GM23248 (cell line): ENCODE measurements at places on chromosomes 5 and 9.

GRCh38 chr9:81108821-81109220, 580.5 kb downstream of the TLE1 start:
- DNase-seq: no peak

DNA sequence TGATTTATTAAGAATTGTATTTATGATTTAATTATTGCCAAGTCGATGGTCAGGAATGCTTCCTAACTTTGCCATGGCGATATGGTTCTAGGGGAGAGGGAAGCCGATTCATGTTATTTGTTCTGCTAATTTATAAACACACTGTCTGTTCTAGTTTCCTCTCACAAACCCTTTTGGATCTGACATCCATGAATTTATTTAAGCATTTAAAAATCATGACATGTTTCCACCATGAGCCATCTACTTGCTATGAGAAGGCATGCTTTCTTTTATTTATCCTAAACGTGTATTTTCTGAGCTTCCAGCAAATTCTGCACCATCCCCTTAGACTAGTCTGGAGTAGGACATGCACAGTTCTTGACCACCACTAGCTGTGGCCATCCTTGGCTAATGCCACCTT, 136.6 kb upstream of the STC2 start:
- no peak for DNase-seq

DNA sequence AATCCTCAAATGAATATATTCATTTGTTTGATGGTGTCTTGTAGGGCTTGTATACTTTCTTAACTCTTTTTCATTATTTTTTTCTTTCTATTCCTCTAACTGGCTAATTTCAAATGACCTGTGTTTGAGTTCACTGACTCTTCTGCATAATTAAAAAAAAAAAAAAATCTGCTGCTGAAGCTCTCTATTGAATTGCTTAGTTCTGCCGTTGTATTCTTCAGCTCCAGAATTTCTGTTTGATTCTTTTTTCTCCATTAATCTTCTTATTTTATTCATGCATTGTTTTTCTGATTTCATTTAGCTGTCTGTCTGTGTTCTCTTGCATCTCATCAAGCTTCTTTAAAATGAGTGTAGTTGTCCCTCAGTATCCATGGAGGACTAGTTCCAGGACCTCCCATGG, 244.6 kb downstream of the ROR2 start:
- no peak for DNase-seq

DNA sequence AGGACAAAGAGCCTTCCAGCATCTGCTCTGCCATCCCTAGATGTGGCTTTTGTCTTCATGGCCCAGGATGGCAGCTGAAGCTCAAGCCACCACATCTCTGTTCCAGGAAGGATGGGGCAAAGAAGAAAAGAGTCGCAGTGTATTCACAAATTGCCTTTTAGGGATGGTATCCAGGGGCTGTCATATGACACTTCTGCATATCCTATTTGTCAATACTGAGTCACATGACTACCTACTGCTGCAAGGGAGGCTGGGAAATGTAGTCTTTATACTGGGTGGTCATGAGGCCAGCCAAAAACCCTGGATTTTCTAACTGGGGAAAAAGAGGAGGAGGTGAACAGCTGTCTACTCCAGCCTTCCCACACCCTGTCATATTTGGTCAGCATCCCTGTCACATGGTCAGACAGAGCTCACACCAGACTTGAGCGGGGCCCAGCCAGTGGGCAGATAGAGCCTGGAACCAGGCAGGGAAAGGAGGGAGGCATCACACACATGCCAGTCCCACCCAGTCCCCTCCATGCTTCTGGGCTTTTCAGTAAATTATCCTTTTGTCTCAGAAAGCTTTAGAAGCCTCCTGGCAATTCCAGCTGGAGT, 52.0 kb downstream of the OLFM1 start:
- peak; percentile 40 for DNase-seq

- DNase-seq: peak; percentile 45
These were observed 94.9 kb downstream of the DENND1A start for GRCh38 chr9:123834889-123835562.

DNA sequence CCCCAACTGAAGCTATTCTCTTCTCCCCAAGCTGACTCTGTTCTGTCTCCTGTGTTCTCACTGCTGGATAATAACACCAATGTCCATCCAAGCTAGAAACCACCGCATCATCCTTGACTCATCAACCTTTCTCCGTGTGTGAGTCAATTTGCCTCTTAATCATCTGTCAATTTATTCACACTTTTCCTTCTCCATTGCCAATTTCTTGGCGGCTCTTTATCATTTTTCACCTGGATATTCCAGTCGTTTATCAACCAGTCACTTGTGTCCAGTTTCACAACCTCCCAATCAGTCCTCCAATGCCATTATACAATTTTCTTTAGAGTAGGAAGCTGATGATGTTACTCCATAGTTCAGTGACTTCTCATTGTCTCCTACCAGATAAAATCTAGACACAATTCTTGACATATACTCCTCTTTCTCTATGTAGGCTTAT, 45.4 kb upstream of the LIFR start:
- peak; percentile 86 for DNase-seq

DNA sequence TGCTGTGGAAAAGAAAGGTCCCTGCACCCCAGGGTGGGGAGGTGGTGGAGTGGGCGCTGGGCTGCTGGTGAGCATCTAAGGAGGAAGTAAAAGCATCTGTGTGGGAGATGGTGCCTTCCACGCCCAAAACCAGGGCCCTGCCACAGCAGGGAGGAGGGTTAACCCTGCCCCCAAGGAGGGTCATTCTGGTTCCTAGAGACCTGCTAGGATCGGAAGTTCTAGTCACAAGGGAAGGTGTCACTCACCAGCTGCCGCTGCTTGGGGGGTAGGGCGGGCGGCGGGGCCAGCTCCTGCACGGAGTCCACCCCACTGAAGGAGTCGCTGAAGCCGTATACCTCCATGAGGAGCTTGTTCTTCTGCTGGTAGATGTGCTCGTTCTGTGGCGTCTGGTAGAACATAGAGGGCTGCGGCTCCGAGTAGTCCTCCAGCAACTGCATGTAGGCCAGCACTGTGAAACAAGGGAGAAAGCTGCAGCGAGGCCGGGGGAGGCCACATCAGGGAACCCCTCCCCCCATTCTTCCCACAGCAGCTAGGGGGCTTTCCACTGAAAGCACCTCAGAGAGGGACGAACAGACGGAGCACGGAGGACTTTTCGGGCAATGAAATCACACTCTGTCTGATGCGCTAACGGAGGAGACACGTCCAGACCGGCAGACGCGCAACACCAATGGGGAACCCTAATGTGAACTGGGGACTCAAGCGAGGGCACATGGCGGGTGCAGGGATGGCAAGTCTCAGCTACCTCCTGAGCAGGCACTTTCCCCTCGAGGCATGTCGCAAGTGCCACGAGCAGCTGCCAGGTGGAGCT, 76.4 kb downstream of the PRRT1B start:
- DNase-seq: no peak

DNA sequence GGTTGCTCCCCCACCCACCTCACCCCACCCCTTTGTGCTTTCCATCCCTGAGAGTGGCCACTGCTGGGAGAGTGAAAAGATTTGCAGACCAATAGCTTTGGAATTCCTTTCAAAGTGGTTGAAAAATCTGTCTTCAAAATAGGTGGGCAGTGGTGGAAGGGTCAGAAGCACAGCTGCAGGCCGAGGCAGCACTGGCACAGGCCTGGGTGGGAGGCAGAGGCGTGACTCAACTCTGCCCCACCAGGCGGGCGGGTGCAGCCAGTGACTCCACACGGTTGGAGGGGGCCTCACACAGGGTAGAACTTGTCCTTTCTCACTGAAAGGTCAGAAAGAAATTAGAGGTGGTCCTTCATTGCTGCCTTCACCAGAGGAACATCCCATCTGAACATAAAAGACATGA, 214.9 kb upstream of the TBCA start:
- no peak for DNase-seq

DNA sequence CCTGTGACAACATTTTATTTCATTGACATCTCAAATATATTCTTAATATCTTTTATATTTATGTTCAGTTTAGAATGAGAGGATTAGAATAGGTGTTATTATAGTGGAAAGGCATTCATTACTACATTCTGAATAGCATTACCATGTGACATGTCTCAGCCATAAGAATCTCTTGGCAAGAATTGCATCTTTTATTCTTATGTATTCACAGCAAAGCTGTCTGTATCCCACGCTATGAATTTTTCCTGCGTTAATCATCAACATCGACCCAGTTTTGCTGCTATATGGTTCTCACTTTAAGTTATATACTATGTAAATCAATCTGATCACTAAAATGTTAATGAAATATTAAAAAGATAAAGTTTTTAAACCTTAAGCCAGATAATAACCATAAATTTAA, 248.6 kb downstream of the TMEM232 start:
- peak; percentile 88 for DNase-seq

DNA sequence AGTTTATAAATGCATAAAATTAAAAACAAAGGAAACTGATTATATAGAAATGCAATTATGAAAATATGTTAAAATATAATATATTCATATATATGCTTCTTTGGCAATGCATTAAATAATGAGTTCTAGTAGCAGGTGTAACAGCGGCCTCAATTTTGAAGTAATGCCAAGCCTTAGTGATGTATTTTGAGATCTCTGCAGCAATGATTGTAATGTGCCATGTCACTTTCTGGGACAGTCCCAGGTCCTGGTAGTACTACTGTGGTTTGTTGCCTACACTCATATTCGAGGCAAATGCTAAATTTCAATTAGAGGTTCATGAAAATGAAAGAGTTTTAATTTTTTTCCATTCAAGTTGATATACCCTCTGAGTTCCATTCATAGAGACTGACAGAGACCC, 75.8 kb upstream of the ORM1 start:
- no peak for DNase-seq

DNA sequence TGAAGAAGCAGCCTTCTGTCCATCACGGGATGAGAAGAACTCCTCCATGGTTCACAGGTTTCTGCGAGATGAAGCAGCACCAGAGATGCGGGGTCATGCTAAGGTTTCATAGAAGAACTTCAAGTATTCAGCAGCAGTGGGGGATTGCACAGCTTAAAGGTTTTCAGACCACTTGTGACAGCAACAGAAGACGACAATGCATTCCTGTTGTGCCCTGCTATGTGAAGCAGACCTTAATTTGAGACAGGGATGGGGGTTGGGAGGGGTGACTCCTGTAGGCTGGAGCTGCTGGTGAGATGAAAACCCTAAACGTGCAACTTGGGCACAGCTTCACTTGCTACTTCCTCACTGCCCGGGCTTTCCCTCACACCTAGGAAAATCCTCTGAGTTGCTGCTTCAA, 256.0 kb downstream of the SLIT3 start:
- no peak for DNase-seq

GRCh38 chr9:9992936-9993335, 619.9 kb downstream of the PTPRD start:
- DNase-seq: no peak

- DNase-seq: no peak
These were observed 40.2 kb downstream of the SPEF2 start for GRCh38 chr5:35657877-35658276.

DNA sequence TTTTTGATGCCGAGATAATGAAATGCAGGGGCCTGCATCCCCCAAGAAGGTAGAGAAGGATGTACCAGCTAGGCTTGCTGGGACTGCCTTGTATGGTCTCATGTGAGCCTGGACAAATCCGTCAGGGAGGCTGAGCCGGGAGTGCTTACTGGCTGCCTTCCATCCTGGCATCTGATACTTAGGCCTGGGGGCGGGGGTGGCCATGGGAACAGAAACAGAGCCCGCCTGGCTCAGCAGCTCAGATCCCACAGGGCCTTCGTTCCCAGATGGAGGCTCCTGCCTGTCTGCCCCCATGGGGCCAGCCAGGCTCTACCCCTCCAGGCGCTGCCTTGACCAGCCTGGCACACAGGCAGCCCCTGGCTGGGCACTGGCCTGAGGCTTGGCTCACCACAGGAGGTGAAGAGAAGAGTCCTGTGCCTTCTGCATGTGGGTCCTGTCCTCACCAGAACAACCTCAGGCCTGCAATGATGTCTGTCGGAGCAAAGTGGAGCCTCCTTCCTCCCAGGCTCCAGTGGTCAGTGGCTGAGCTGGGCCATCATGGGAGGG, 10.5 kb upstream of the SPATA31E1 start:
- DNase-seq: peak; percentile 47

DNA sequence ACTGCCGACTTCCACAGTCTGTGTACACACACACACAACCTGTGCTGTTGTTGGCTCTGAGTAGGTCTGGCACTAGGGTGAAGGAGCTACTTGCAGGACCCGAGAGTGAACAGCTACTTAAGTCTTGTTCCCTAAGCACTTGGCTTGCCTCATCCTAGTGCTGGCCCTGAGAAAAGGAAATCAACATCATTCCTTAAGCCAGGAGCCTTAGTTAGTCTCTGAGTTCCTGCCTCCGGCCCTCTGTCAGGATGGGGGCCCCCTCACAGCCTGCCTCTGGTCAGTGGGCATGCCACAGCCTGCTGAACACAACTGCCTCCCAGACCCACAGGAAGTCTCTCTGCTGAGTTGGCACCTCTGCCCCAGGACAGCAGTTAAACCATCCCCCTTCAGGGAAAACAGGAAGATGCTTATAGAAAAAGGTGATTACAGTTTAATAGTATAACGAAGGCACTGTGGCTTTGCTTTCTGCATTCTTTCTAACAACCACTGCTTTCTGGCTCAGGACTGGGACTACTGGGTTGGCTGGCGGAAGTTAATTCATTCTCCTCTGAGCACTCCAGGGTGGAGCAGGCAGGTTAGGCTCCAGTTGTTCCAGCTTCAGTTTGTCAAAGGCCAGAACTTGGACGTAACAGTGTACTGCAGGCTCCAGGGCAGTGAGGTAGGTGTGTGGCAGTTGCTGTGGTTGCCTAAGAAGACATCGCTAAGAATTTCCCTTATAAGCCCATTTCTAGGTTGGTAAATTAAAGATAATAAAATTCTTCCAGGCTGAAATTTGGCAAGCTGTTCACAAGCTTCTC, 2.8 kb downstream of the MAMDC2 start:
- DNase-seq: no peak

GRCh38 chr5:108379722-108380530, 2.0 kb downstream of the FBXL17 start:
- peak; percentile 52 for DNase-seq

DNA sequence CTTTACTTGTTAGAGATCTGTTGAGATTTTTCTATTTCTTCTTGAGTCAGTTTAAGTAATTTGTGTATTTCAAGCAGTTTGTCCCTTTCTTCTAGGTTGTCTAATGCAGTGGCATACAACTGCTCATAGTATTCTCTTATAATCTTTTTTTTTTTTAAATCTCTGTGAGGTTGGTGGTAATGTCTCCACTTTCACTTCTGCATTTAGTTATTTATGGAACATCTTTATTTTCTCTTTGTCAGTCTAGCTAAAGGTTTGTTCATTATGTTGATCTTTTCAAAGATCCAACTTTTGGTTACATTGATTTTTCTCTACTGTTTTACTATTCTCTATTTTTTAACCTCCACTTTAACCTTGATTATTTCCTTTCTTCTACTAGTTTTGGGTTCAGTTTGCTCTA, 13.8 kb downstream of the FOXE1 start:
- DNase-seq: no peak
